ENCODE measurements at places on chromosomes 6 and 20.

DNA sequence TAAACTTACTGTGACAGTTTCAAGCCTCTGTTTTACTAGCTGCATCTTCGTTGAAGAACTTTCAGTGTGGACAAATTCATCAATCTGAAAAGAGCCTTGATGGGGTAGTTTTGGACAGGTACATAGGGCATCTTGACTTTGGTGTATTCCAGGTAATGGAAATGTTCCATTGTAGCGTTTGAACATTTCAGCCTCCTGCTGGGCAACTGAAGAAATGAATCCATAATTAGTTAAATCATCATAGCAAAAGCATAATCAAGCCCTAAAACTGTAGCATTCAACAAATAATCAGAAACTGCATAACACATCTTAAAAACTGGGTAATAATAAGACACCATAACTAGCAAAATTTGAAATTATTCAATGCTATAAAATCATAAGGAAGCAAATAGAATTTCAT is 86.2 kb downstream of the AHI1 start:
- DNase-seq = no peak

DNA sequence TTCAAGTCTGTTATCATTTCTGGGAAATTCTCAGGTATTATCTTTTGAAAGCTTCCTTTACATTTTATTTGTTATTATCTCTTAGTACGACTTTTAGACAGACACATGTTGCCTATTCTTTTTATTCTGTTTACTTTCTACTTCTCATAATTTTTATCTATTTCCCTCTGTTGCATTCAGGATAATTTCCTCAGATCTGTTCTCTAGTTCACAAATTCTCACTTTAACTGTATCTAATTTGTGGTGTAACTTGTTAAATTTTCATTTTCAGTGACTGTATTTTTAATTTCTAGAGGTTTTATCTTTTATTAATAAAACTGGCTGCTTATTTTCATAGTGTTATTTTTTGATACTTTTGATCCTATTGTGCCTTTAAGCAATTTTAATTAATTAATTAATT is 16.0 kb downstream of the ATRN start:
- DNase-seq = no peak

DNA sequence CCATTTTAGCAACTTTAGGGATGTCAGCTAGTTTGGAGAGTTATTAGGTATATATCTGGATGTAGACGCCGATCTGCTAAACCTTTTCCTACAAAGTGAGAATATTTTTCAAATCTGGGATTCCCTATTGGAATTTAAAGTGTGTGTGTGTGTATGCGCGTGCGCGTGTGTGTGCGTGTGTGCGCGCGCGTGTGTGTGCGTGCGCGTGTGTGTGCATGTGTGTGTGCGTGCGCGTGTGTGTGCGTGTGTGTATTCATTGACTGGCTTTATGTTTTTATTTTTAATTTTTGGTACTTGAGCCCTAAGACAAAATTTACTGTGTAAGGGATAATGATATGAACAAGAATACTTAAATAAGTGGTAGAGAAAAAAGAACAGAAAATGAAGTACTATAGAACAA is 8.1 kb downstream of the PRL start:
- DNase-seq = no peak

DNA sequence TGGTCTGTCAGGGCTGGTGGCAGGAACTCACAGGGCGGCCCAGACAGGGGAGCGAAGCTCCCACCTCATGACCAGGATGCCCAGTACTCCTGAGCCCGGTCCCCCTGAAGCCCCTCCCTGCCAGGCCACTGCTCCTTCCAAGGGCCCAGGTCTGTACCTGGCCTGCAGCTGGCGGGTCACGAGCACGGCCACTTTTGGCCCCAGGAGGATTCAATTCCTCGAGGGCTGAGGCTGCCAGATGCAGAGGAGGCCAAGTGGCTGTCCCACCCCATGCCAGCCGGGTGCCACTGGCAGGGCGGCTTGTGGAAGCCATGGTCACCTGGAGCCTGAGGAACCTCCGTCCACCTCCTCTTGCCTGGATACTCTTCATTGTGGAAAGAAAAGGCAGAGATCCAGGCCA is 17.4 kb downstream of the PMEPA1 start:
- DNase-seq = no peak

GRCh38 chr6:168152306-168152963 is 73.4 kb upstream of the FRMD1 start:
- DNase-seq = no peak

DNA sequence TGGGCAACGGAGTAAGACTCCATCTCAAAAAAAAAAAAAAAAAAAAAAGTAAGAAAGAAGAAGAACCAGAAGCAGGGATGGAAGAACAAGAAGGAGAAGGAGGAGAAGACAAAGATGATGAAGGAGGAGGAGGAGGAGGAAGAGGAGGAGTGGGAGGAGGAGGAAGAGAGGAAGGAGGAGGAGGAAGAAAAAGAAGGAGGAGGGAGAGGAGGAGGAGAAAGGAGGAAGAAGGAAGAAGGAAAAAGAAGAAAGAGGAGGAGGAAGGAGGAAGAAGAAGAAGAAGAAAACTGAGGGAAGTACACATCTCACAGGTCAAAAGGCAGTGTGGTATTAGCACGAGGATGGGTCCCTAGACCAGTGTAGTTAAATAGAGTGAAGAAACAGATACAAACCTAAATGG is 65.1 kb upstream of the SCAF8 start:
- DNase-seq = no peak

GRCh38 chr20:25459111-25459830 is 51.8 kb downstream of the GINS1 start:
- DNase-seq = no peak

DNA sequence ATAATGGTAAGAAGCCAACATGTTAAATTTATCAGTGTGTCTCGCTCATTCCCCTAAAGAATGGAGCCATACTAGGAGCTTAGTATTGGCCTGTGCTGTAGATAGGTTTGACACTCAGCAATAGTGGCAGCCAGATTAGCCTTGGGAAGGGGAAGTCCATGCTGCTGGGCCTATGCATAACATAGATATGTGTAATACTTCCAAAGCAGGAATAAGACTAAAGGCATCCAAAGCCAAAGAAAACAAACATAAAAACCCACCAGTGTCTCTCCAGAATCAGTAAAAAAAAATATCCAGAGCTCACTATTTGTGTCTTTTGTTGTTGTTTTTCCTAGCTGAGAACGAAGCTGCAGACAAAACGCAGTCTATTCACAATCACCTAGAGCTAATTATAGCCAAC is 104.2 kb upstream of the STXBP5 start:
- no peak for DNase-seq

- DNase-seq = no peak
Observed at GRCh38 chr20:47529840-47530239, 28.2 kb downstream of the NCOA3 start.

DNA sequence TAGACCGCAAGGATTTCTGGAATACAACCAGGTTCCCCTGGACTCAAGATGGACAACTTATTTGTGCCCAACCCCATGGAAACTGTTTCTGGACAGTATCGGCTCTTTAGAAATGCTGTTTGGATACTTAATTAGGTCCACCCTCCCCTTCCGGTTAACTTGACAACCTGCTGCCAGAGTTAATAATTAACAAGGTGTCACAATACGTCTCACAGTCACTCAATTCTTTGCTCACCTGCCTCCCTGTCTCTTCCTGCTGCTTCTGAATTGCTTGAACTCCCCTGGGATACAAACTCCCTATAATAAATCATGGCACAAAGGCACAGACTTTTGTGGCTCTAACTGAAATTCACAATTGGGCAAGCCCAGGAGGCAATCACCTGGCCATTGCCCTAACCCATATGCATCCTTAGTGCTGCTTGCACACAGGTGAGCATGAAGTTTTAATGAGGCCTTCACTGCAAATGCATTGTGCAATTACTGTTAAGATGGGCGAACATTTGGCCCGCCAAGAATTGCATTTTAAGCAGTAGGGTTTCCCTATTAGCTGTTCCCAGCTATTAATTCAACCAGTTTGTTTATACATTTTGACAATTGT is 504.4 kb upstream of the NOX3 start:
- peak; percentile 25 for DNase-seq

GRCh38 chr20:5787796-5788165 is 37.6 kb downstream of the SHLD1 start:
- no peak for DNase-seq

DNA sequence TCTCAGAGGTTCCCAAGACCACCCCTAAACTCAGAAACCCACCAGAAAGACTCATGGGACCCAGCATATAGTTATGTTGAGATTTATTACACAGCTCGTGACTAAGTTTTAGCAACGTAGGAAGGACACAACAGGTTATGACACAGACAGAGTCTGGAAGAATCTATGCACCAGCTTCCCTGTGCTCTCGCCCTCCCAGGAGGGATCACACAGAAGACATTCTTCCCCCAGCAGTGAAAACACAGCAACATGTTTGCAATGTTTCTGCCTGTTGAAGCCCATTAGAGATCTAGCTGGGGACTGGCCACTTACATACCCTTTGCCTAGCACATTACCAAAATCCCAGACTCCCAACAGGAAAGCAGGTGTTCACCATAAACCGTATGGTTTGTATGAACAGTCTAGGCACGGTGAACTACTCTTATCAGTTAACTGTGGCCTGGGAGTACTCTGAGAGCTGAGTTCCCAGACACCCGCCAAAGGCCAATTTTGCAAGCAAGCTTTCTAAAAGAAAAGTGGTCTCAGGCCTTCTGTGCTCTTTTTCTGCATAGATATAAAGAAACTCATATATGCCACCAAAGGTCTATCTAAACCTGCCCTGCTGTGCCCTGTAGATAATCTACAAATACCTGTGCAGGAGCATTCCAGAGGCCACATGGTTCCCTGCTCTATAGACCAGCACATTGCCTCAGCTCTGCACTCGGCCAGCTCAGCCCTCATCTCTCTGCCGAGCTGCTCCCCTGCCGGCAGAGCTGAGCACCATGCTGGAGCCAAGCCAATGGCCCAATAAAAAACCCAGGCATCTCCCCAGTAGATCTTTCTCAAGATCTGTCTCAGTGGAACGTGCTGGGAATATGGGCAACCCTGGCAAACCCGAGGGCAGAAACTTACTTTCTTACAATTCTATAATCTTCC is 69.6 kb upstream of the SMIM28 start:
- peak; percentile 43 for DNase-seq

DNA sequence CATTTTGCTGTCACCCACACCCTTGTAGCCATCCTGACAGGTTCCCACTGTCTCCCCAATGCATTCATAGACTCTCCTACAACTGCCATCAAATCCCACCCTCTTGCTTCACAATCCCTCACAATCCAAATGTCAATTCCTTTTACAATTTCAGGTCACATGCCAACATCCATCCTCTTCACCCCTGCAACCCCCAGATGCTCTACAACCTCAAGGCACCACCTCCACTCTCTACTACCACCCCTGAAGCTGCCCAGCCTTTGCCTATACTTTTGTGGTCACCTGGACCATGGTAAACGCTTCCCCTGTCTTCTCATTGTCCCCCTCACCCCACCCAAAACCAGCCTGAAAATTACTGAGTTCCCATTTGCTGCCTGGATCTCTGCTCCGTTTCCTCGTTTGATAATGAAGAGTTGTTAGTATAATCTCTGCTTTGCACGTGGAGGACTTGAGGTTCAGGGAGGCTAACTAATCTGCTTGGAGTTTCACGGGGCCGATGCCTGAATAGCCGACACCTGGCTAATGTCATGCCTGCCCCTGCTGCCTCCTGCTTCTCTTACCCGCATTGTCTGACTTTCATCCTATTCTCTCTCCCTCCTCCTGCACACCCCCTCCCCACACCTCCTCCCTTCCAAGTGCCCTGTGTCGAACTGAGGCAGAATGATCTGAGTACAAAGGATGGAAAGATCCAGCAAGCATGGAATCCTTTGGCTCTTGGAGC is 82.4 kb upstream of the TOX2 start:
- no peak for DNase-seq

DNA sequence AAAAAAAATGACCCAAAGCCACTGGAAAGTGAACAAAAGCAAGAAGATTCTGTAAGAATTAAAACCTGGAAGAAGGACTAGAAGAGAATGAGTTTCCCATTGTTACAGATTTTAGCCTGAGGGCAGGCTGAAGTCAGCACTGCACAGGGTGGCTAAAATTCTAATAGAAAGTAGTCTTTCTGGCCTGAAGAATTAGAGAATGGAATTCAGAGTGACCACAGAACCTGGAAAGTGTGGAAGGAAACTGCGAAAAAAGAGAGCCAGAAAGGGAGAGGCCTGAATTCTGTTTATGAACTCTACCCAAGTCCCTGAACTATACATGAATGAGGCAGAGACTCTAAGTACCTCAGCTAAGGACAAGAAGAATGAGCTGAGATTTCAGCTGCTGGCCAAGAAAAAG is 38.9 kb upstream of the FILIP1 start:
- no peak for DNase-seq
